ENCODE measurements at places on chromosomes 1 and 21. TPM values are rescaled to one million over a fixed set of nuclear protein-coding genes. Genes with fewer than 3 reads are reported as not detected.

CA14 gene
- 0.69 TPM for total RNA-seq

- peak; percentile 30 for DNase-seq
These were observed 470 bp upstream of the MTMR11 start for GRCh38 chr1:149936992-149937705.

- DNase-seq, result no peak
These were observed 248.0 kb downstream of the PLPP3 start for GRCh38 chr1:56331207-56331891.

SMCP gene
- not detected for total RNA-seq

PODN gene
- 13.8 TPM for total RNA-seq

DNA sequence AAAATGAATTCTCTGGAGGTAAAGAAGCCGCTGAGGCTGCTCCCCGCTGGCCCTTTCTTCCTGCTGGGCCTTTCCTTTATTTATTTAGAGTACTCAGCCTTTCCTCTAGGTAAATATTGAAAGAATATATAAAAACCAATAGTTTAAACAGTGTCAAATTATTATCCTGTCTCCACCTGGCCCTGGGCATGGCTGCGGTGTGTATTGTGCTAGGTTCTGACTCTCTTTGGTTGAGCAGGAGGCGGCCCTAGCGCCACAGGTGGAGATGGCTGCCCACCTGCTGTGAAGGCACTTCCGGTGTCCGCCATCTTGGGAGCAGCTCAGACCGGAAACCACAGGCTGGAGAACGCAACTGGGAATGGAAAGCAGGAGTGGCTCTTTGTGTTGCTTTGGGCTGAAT lies 29.0 kb upstream of the CLDN14 start:
- DNase-seq, result no peak

DNA sequence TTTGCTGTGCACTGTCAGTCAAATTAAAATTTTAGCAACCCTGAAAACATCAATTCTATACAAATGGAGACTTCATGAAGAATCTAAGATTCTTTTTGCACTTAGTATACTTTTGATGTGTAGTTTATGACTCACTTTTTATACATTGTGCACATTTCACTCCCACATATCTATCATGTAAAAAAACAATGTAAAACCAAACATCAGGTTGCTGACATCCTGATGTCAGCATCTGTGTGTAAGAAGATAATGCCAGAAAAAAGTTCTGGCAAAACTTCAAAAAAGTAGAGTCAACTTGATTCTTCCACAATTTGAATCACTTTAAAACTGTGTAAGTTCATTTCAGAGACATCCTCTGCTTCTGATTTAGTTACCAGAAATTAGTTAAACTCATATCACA lies 115.7 kb downstream of the CENPF start:
- no peak for DNase-seq
